Caki2 (cell line): ENCODE measurements at places on chromosomes 12 and 14.

DNA sequence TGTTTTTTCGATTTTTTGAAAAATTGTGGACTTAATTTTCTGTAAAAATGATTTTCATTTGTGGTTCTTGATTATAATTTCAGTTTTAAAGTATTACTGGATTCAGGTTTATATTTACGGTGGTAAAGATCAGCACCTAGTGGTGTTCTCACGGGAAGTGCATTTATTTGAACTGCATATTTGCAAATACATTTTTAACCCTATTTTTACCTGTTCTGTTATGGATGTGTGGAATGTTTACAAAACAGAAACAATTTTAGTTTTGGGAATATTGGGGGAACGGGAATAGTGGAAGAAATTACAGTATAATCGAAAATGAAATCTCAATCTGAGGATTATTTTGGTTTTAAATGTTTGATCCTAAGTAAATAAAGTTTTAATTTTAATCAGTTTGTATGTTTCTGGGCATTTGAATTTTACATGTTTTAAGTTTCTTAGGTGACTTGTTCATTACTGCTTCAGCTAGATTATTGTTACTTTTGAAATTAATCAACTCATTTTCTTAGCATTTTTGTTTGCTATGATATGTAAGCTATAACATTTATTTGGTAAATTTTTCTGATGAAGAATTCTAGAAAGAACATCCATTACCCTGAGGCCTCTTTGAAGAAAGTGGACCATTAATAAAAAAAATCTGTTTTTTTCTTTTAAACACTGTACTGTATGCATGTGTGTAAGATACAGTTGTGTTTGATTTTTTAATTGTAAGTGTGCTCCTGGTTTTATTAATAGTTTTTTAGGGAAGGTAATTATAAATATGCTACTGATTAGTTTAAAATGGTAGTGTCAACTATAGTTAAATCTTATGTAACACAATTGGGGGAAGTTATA is 942 bp downstream of the ATF7IP start:
- peak; percentile 15 for DNase-seq

GRCh38 chr12:32757157-32757556 is 1.5 kb upstream of the YARS2 start:
- no peak for DNase-seq

DNA sequence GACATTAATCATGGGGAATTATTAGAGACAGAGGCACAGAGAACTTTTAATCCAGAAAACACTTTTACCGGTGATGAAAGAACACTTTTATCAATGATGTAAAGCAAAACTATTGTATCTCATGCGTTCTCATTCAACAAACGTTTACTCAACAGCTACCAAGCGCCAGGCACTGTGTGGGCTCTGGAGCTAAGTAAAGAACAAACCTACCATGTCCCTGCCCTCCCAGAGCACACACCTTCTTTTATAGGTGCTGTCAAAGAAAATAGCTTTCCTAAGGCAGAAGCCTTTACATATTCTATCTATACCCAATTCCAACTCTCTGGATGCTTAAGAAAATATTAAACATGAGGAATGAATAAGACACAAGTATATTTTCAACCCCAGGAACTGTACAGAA is 91.1 kb downstream of the FOXN3 start:
- no peak for DNase-seq

DNA sequence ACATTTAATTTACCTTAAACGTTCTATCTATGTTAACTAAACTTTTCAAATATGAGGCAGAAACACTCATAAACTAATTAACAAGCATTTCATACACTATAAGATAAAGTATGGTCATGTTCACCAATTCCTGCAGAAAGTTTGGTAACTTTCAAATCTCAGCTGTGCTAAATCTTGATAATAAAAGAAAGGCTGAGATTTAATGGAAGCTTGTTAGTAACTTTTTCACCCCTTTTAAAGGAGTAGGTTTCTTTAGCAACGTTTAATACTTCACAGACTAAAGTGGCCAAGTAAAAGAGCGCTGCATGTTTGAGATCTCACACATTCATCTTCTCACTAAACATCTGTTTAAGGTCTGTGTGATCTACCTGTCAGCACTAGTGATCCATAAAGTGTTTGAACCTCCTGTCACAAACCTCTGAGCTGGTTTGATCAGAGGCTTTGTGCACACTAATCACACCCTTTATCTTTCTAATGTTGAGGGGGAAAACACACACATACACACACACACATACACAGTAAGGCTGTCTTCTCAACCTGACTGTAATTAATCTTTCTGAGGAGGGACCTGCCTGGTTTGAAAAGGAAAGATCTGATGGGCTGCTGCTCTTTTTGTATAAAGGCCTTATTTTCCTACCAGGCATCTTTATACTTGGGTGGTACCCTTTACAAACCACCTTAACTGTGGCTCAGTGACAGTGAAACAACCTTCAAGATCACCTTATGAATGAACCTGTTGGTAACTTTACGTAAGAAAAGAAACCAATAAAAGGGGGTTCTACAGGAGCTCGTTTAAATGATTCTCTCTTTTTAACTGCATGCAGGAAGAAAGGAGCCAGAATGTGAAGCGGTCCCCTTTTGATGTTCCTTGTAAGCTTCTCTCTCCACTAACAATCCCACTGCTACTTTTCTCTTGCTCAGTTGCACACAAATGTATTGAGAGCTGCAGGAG is 244.2 kb downstream of the SOX5 start:
- DNase-seq = no peak

DNA sequence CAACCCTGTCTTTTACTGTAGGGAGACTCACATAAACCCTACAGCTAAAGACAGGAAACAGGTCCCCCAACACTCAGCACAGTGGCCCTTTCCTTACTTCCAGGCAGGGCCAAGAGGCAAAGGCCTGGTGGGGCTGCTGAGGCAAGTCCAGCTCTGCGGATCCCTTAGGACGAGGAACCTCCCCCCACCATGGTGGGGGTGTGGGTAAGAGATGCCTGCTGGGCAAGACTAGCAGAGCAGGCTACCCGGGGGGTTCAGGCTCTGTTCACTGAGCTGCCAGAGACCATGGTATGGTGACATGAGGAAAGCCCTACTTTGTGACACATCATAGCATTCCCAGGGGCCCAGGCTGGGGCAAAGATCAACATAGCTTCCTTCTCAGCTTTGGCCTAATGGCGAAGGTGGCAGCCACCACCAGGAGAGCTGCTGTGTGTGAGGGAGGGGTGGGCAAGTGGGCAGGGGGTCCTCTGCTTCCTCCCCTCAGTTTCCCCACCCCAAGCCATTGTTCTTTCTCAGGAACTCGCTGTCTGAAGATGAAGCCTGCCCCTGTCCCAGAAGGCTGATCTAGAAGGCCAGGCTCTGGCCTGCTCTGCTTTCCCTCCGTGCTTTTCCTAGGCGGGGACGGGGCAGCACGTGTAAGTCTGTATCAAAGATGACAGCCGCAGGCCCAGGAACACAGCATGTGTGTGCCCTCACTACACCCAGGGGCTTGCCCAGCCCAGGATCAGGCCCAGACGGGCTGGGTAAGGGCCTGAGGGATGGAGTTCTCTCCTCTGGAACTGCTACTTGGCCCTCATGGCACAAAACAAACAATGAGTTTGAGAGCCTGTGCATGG is 10.1 kb upstream of the TINF2 start:
- no peak for DNase-seq
